ENCODE measurements at places on chromosomes 13 and 19. TPM values are rescaled to one million over a fixed set of nuclear protein-coding genes. Genes with fewer than 3 reads are reported as not detected.
A peak's percentile ranks its signal among the peaks of the same experiment; 100 is the strongest.

- peak; percentile 85 for DNase-seq
Measured at GRCh38 chr19:47790398-47790814, 11.9 kb downstream of the SELENOW start.

PAK4 gene
- 11.2 TPM for total RNA-seq

DNA sequence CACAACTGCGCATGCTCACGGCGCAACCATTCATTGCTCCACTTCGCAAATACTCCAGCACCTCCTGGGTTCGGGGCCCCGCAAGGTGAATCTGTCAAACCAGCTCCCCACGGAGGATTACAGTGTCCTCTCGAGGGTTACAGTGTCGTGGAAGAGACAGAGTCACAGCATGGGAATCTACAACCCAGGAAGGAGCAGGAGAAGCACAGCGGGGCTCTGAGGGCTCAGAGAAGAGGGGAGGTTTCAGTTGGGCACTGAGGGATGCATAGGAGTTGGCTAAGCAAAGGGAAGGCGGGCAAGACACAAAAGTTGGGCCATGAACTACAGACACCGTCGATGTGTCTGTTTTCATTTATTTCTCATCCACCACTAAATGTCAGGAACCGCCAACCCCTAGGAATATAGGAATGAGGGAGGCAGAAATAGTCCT is 1.0 kb upstream of the GTF2F1 start:
- DNase-seq = no peak

- DNase-seq = no peak
Measured at GRCh38 chr13:100075700-100076587, 12.9 kb upstream of the PCCA start.

DNA sequence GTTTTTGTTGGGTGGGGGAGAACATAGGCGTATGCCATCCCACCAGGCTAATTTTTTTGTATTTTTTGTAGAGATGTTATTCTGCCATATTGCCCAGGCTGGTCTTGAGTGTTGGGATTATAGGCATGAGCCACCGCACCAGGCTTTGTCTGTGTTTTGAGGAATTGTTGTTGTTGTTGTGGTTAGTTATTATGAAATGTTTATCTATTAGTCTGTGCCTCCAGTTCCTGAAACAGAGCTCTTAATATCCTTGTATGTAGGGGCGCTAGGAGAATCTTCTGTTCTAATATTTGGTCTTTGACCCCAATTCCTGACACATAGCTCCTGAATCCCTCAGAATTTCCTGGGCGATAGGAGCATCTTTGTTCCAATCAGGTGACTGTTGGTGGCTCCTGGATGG is 5.6 kb upstream of the LATS2 start:
- no peak for DNase-seq

GRCh38 chr13:28423010-28423409 is 71.9 kb downstream of the FLT1 start:
- DNase-seq = no peak

DNA sequence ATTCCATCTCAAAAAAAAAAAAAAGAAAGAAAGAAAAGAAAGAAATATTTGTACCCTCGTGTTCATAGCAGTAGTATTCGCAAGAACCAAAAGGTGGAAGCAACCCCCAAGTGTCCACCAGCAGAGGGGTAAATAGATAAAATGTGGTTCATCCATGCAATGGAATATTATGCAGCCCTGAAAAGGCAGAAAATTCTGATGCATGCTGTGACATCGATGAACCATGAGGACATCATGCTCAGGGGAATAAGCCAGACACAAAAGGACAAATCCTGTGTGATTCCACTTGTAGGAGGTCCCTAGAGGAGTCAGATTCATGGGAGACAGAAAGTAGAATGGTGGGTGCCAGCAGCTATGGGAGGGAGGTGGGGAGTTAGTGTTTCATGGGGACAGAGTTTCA is 6.4 kb upstream of the LRRC8E start:
- DNase-seq = no peak

LRRC63 gene
- total RNA-seq = not detected

- no peak for DNase-seq
Measured at GRCh38 chr13:42173789-42174343, 98.1 kb upstream of the AKAP11 start.

GRCh38 chr19:2969104-2969504 is 8.3 kb upstream of the TLE6 start:
- peak; percentile 91 for DNase-seq

- no peak for DNase-seq
Measured at GRCh38 chr13:85828094-85828684, 29.0 kb upstream of the SLITRK6 start.

OR10H2 gene
- not detected for total RNA-seq

DNA sequence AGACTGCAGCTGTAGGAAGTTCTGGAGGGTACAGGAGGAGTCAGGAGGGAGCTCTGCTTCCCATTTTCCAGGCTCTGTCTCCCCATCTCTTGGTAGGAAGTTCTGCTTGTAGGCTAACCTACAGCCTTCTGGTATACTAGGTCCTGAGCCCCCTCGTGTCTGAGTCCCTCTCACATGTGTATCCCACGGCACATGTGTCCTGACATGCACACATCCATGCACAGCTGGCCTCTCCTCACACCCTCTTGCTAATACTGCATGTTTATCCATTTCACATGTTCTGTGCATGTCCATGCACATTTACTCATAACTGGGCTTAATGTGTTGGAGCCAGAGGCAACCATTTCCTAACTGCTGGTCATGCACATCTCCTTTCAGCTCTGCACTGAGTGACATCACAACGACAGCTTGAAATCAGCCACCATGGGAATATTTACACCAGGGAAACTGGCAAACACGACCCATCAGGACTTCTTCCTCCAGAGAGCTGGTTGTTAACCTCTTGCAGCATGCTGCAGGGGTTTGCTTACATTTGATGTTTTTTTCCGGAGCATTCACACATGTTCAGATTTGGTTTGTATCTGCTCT is 3.0 kb downstream of the CD209 start:
- no peak for DNase-seq

GRCh38 chr13:26585136-26585535 is 27.7 kb downstream of the WASF3 start:
- no peak for DNase-seq

GRCh38 chr19:16259385-16260159 is 61.9 kb downstream of the AP1M1 start:
- DNase-seq = no peak

DNA sequence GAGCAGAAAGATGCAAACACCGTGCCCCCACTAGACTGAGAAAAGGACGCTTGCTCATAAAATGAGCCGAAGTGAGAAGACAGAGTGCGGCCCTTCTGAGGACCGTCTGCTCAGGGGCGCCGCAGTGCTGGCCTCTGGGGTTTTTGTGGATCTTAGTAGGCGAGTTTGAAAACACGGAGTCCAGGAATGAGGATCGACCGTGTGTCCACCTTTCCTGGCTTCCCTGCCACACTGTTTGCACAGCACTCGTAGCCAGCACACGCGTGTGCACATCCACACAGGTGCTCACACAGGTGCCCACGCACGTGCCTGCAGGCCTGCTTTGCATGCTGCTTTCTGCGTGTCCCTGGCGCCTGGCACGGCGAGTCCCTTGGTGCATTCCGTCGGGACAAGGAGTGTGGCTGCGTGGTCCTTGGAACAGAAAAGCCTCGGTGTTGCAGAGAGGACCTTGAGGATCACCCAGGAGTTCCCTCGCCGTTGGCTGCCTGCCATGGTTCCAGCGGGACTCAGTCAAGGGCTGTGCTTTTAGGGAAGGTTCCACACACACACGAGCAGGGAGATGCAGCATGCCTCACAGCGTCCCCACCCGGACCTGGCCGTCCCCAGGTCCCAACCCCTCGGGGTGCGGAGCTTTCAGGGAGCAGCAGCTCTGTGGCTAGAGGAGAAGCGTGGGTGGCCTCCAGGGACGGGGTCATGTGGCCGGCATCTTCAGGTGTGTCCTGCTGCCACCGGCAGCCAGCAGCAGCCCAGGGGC is 10.1 kb upstream of the ZNF554 start:
- no peak for DNase-seq

DNA sequence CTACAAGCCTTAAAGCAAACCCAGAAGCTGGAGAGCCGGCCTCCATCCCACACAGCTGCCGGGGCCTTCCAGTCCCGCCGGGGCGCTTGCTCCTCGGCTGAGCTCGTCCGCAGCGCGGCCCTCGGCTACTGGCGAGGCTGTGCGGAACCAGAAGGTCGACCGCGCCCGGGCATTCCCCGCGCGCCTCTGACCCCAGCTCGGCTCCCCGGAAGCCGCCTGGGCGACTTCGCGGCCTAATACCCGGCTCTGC is 863 bp downstream of the ANKRD10 start:
- DNase-seq = peak; percentile 70

- no peak for DNase-seq
Measured at GRCh38 chr13:63308549-63309165, 1893.0 kb upstream of the PCDH20 start.

- no peak for DNase-seq
Measured at GRCh38 chr13:112940236-112940635, 28.8 kb upstream of the MCF2L start.

CYP2A6 gene
- not detected for total RNA-seq

- DNase-seq = no peak
Measured at GRCh38 chr13:46605825-46606554, 53.0 kb downstream of the LRCH1 start.

Data from right atrium auricular region (tissue), 2 donors.